ENCODE measurements at places on chromosomes 7 and 10. TPM values are rescaled to one million over a fixed set of nuclear protein-coding genes. Genes with fewer than 3 reads are reported as not detected.

The ZNF680 gene
- 7.8 TPM for total RNA-seq

The GRID1 gene
- 0.12 TPM for total RNA-seq

The HOXA3 gene
- 6.1 TPM for total RNA-seq

The SFTPA1 gene
- total RNA-seq: not detected

Measured in glomerular endothelial cell (primary cell).